ENCODE measurements at places on chromosomes 2 and 18. TPM values are rescaled to one million over a fixed set of nuclear protein-coding genes. Genes with fewer than 3 reads are reported as not detected.

DNA sequence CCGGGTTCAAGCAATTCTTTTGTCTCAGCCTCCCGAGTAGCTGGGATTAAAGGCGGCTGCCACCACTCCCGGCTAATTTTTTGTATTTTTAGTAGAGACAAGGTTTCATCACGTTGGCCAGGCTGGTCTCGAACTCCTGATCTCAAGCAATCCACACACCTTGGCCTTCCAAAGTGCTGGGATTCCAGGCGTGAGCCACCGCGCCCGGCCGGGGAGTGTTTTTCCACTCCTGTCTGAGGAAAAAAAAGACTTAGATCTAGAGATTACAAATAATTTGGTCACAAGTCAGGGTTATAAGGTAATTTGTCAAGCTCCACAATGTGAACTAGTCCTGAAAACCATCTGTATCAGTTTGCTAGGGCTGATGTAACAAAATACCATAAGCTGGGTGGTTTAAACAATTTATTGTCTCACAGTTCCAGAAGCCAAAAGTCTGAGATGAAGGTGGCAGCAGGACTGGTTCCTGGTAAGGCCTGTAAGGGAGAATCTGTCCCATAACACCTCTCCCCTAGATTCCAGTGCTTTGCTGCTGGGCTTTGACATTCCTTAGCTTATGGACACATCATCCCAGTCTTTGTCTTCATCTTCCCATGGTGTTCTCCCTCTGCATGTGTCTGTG is 40.7 kb upstream of the SP3 start:
- H3K4me3 ChIP-seq, result no peak overlapping the region
- H3K4me1 ChIP-seq, result peaks cover 3% of the 10 kb centered on the region
- DNase-seq, result no peak
- no peak overlapping the region for H3K27ac ChIP-seq
- no peaks in the 10 kb centered on the region for H3K36me3 ChIP-seq

Gene CXCR4
- 27.3 TPM for total RNA-seq

Gene ARHGEF33
- 3.1 TPM for total RNA-seq

DNA sequence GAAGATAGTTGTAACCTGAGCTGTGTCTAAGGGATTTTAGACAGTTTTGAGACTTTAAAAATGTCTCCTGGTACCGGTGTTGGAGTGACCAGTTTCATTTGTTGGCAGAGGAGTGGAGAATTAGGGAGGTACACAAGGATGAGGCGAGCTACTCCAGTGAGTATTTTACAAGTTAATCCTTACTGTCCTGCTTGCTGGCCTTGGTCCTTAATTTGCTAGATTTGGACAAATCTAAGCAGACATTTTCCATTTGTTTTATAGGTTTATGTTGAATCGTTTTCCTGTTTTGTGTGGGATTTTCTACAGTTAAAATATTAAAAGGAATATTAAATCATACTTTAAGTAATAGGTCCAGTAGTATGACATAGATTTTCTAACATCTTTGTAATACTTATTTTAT is 101.8 kb downstream of the ZNF407 start:
- no peaks in the 10 kb centered on the region for H3K36me3 ChIP-seq
- no peaks in the 10 kb centered on the region for H3K27me3 ChIP-seq
- H3K27ac ChIP-seq, result no peak overlapping the region
- H3K4me1 ChIP-seq, result no peaks in the 10 kb centered on the region

Gene CDCA7
- total RNA-seq, result 0.49 TPM

GRCh38 chr2:167181134-167181533 is 292.9 kb downstream of the XIRP2 start:
- no peaks in the 10 kb centered on the region for H3K36me3 ChIP-seq
- H3K4me1 ChIP-seq, result no peaks in the 10 kb centered on the region
- no peaks in the 10 kb centered on the region for H3K27me3 ChIP-seq
- H3K4me3 ChIP-seq, result no peak overlapping the region

DNA sequence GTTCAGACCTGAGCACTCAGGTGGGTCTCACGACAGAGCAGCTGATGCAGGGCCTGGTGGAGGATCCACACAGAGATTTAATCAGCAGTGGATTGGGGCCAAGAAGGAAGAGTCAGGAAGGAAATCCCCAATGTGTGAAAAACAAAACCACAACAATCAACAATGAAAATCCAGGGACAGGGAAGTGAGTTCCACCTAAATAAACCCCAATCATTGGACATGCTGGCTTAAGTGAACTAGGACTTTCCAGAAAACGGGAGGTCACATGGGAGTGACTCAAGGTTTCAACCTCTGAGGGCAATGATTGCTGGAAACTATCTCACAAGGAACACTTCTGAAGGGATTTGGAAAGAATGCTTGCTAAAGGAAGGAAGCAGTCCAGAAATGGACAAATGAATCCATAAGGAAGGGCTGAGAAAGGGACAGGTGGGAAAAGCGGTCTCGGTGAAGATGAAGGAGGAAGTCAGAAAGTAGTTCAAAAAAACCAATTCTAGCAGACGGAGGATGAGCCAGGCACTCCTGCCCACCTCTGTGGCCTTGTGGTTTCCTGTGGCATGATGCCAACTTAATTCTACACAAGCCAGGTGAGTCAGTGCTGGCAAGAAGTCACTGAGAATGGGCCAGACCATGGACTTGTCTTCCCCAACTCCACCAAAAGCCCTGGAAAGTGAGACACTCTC is 15.4 kb upstream of the XDH start:
- no peaks in the 10 kb centered on the region for H3K36me3 ChIP-seq
- no peaks in the 10 kb centered on the region for H3K27me3 ChIP-seq
- no peaks in the 10 kb centered on the region for H3K4me1 ChIP-seq
- DNase-seq, result no peak
- H3K4me3 ChIP-seq, result no peak overlapping the region
- H3K27ac ChIP-seq, result no peak overlapping the region

Gene CACNB4
- total RNA-seq, result 7.7 TPM

DNA sequence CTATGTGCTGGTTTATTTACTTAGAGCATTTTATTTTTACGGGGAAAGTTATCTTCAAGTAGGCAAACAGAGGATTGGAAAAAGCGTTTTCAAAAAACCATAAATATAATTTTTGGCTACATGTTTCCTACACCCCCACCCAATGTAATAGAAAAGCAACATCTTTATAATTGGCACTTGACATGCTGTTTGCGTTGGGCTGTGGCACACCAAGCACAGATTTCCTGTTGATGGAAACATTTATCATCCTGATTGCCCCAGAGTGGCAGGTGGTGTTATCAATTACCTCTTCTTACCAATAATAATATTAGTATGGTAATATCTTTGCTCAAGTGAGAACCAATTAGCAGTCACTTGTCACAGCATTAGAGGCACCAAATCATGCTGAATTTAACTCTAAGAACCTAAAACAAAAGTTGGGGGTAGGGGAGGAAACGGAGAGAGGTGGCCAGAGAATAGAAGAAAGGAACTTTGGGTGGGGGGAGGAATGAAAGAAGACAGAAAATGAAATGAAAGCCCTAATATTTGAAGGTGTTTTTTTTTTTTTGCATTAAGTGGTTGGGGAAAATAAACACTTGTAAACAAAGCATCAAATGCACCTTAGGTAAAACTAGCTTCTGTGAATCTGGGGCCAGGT is 3.8 kb upstream of the SALL3 start:
- H3K4me1 ChIP-seq, result peaks cover 34% of the 10 kb centered on the region
- DNase-seq, result no peak
- H3K4me3 ChIP-seq, result no peak overlapping the region
- H3K36me3 ChIP-seq, result no peaks in the 10 kb centered on the region
- peaks cover 25% of the 10 kb centered on the region for H3K27me3 ChIP-seq

DNA sequence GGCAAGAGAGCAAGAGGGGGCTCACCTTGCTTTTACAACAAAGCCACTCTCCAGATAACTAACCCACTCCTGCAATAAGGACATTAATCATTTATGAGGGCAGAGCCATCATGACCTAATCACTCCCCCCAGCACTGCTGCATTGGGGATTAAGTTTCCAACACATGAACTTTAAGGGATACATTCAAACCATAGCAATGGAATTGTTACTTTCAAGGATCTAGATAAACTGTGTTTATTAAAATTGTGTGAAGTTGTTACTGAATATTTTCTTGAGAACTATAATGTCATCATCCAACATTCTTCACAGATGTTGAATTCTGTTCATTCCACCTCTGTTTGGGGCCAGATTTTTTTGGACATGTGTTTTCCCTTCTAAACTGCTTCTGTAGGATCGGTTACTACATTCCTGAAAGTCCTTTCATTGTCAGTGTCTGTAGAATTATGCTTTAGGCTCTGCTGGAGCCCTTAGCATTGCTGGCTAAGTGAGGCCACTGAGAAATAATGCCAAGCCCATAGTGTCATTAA is 50.4 kb downstream of the SPATS2L start:
- H3K27me3 ChIP-seq, result no peaks in the 10 kb centered on the region
- H3K4me1 ChIP-seq, result peaks cover 7% of the 10 kb centered on the region
- no peak for DNase-seq
- no peak overlapping the region for H3K27ac ChIP-seq
- H3K4me3 ChIP-seq, result no peak overlapping the region

Gene PCARE
- 0.71 TPM for total RNA-seq

Gene SLC9A2
- total RNA-seq, result 1.1 TPM

GRCh38 chr2:96102596-96103186 is 13.7 kb downstream of the ADRA2B start:
- no peak overlapping the region for H3K27ac ChIP-seq
- H3K36me3 ChIP-seq, result no peaks in the 10 kb centered on the region
- DNase-seq, result peak; percentile 12
- no peaks in the 10 kb centered on the region for H3K27me3 ChIP-seq

GRCh38 chr18:74407888-74408287 is 49.2 kb downstream of the DIPK1C start:
- no peaks in the 10 kb centered on the region for H3K36me3 ChIP-seq
- DNase-seq, result no peak
- no peak overlapping the region for H3K4me3 ChIP-seq
- no peaks in the 10 kb centered on the region for H3K4me1 ChIP-seq
- H3K27ac ChIP-seq, result no peak overlapping the region
- H3K27me3 ChIP-seq, result no peaks in the 10 kb centered on the region

Gene TMEM247
- not detected for total RNA-seq

Gene IL36G
- total RNA-seq, result not detected

DNA sequence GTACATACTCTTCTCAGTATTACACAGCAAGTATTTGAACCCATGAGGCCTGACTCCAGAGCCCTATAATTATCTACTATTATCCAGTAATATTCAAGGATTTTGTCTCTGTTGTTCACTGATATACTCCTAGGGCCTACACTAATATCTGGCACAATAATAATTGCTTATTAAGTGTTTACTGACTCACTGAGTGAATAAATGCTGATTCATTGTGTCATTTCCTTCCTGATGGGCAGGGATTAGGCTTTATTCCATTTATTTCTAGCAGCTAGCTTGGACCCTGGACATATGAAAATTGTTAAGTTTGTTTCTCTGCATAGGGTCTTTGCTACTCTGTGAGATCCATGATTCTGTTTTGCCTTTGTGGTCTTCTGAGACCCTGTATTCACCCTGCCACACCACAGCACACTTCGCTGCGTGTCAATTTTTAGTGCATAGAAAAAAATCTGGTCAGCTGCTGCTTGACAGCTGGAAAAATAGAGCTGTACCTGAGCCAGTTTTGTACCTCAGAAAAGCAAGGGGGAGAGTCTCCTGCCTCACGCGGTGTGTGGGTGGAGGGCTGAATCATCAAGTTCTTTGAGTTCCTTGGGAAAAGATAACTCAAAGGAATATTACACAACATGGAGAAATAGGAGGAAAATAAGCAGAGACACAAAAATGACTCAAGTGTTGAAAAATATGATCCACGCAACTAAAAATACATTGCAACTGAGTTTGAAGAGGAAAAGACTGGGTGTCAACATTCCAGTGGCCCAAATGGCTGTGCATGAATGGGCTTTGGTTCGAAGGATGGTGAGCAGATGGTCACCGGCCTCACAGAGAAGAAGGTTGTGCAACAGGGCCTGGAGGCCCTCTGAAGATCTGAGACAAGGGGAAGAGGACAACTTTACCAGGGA is 18.9 kb upstream of the DPP4 start:
- H3K27ac ChIP-seq, result no peak overlapping the region
- H3K4me3 ChIP-seq, result no peak overlapping the region
- peak; percentile 41 for DNase-seq
- H3K27me3 ChIP-seq, result no peaks in the 10 kb centered on the region

DNA sequence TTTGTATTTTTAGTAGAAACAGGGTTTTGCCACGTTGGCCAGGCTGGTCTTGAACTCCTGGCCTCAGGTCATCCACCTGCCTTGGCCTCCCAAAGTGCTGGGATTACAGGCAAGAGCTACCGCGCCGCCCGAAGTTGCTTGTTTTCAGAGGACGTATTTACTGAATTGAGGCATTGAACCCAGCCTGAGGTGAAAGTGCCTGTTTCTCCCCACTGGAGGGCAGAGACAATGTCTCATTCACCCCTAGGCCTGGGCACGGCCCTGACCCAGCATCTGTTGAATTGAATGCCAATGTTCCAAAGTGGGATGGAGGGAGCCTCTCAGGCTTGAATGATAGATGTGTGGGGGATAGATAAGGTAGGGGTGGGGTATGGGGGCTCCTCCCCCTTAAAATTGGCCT is 4.5 kb upstream of the TMBIM1 start:
- H3K4me1 ChIP-seq, result peaks cover 39% of the 10 kb centered on the region
- H3K36me3 ChIP-seq, result no peaks in the 10 kb centered on the region
- no peak for DNase-seq
- no peak overlapping the region for H3K4me3 ChIP-seq
- H3K27ac ChIP-seq, result no peak overlapping the region

Gene PRKAG3
- not detected for total RNA-seq

Gene UGT1A6
- total RNA-seq, result not detected

Gene ANKRD30B
- total RNA-seq, result not detected

GRCh38 chr2:182717416-182717815 is 1.4 kb downstream of the DNAJC10 start:
- no peak overlapping the region for H3K27ac ChIP-seq
- no peak for DNase-seq
- no peaks in the 10 kb centered on the region for H3K36me3 ChIP-seq
- peak overlapping the region; percentile 92 for H3K4me3 ChIP-seq
- H3K4me1 ChIP-seq, result peaks cover 28% of the 10 kb centered on the region

GRCh38 chr18:49857708-49858107 is 44.4 kb upstream of the ACAA2 start:
- peaks cover 12% of the 10 kb centered on the region for H3K4me1 ChIP-seq
- H3K36me3 ChIP-seq, result no peaks in the 10 kb centered on the region
- no peak for DNase-seq
- no peak overlapping the region for H3K27ac ChIP-seq
- no peak overlapping the region for H3K4me3 ChIP-seq
- H3K27me3 ChIP-seq, result no peaks in the 10 kb centered on the region

DNA sequence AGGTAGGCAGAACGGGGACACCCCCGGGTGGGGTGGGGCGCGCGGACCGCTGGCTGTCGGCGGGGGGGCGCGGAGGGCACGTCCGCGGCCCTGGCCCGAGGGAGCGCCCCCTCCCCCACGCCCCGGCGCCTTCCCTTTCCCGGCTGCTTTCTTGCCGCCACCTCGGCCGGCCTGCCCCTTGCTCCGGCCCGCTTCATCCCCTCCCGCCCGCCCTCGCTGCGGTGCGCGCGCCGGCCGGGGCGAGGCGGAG is 443 bp downstream of the VAPA start:
- no peak for DNase-seq
- no peaks in the 10 kb centered on the region for H3K27me3 ChIP-seq
- H3K36me3 ChIP-seq, result no peaks in the 10 kb centered on the region
- peak overlapping the region; percentile 96 for H3K4me3 ChIP-seq
- H3K27ac ChIP-seq, result peak overlapping the region; percentile 94
- peaks cover 30% of the 10 kb centered on the region for H3K4me1 ChIP-seq

- no peak for DNase-seq
- H3K27ac ChIP-seq, result no peak overlapping the region
- peaks cover 51% of the 10 kb centered on the region for H3K27me3 ChIP-seq
Observed at GRCh38 chr2:161416708-161417437, 776 bp downstream of the TBR1 start.

- H3K36me3 ChIP-seq, result no peaks in the 10 kb centered on the region
Observed at GRCh38 chr2:179936141-179936540, 71.0 kb downstream of the CWC22 start.
